ENCODE measurements at places on chromosomes 16 and 17.

- DNase-seq: peak; percentile 58
These were observed 789 bp downstream of the ITPRIPL2 start for GRCh38 chr16:19114359-19115147.

DNA sequence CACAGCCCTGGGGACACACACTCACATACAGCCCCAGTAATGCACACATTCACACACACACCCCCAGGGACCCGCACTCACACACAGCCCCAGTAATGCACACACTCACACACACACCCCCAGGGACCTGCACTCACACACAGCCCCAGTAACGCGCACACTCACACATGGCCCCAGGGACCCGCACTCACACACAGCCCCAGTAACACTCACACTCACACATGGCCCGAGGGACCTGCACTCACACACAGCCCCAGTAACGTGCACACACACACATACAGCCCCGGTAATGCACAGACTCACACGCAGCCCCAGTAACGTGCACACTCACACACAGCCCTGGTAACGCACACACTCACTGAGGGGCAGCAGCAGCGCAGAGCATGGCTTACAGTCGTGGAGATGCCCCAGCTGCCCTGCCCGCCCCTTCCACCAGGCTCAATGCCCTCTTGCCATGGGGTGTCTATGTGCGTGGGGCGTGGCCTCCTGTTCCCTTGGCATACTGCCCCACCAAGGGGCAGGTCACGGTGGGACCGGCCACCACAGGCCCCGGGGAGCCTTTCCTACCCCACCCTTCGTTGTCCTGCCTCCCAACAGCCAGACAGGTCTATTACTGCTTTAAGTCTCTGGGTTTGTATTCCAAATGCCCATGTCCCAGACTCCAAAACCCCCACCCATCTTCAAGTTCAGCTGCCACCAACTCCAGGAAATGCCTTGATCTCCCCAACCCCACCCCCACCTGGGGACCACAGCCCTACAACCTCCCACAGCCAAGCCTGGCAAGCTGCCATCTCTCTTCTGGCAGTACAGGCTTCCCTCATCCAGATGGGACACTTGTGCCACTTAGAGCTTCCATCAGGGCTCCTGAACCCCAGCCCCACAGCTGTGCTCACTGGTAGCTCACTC is 2.7 kb downstream of the CCDC102A start:
- DNase-seq: peak; percentile 22

DNA sequence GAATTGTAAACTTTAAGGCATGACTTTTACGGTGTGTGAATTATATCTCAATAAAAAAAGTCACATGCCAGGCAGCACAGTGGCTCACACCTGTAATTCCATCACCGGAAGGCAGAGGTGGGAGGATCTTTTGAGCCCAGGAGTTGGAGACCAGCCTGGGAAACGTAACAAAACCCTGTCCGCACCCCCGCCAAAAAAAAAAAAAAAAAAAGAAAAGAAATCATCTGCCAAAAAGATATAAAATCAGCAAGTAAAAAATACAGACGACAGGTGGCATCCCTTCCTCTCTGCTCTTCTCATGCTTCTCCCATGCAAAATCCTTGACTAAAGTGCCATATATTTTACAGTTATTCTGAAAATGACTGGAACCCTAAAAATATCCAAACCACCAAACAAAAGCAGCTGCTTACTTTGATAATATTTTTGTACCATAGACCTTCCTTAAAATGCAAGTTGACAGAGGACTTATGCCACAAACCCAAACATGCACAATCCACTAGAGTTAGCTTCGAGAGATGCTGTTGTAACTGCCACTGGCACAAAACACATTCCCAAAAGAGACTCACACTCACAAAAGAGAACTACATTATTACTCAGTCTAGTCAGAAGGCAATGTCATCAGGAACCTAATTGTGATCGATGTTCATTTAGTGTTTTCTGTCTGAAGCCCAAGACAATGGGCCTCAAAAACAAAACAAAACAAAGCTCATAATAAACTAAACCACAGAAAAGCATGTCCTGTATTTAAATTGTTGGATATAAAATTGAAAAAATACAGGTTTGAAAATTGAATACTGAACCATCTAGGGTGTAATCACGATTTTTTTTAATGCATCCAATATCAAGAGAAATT is 2.4 kb downstream of the CRLF3 start:
- DNase-seq: no peak

- no peak for DNase-seq
These were observed 55.1 kb upstream of the CORO6 start for GRCh38 chr17:29677824-29678223.

DNA sequence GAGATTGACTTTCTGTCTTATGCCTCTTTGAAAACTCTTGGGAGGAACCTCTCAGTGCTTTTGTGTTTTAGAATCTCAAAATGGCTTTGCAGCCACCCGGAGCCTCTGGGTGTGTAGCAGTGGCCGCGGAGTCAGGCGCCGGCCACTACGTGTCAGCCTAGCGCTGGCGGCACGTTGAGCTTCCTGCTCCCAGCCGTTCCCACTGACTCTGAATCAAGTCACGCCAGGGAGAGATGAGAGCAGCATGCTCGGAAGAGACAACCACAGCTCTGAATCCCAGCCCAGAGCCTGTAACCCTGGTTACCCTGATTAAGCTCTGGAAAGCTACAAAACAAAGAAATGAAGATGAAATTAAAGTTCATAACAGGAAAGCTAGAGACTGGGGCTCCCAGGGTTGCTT is 97.4 kb upstream of the CACNG5 start:
- DNase-seq: peak; percentile 49

DNA sequence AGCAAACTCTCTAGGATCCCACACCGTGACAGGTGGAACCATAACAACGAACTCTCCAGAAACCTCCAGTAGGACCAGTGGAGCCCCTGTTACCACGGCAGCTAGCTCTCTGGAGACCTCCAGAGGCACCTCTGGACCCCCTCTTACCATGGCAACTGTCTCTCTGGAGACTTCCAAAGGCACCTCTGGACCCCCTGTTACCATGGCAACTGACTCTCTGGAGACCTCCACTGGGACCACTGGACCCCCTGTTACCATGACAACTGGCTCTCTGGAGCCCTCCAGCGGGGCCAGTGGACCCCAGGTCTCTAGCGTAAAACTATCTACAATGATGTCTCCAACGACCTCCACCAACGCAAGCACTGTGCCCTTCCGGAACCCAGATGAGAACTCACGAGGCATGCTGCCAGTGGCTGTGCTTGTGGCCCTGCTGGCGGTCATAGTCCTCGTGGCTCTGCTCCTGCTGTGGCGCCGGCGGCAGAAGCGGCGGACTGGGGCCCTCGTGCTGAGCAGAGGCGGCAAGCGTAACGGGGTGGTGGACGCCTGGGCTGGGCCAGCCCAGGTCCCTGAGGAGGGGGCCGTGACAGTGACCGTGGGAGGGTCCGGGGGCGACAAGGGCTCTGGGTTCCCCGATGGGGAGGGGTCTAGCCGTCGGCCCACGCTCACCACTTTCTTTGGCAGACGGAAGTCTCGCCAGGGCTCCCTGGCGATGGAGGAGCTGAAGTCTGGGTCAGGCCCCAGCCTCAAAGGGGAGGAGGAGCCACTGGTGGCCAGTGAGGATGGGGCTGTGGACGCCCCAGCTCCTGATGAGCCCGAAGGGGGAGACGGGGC is 1.3 kb downstream of the SPN start:
- no peak for DNase-seq

- DNase-seq: no peak
These were observed 79.8 kb downstream of the CMIP start for GRCh38 chr16:81524382-81524781.

GRCh38 chr17:61223725-61224124 is 175.9 kb upstream of the TBX2 start:
- no peak for DNase-seq

- DNase-seq: no peak
These were observed 18.0 kb downstream of the ATPAF2 start for GRCh38 chr17:18020971-18021370.
